ENCODE measurements at places on chromosomes 6 and 20.

DNA sequence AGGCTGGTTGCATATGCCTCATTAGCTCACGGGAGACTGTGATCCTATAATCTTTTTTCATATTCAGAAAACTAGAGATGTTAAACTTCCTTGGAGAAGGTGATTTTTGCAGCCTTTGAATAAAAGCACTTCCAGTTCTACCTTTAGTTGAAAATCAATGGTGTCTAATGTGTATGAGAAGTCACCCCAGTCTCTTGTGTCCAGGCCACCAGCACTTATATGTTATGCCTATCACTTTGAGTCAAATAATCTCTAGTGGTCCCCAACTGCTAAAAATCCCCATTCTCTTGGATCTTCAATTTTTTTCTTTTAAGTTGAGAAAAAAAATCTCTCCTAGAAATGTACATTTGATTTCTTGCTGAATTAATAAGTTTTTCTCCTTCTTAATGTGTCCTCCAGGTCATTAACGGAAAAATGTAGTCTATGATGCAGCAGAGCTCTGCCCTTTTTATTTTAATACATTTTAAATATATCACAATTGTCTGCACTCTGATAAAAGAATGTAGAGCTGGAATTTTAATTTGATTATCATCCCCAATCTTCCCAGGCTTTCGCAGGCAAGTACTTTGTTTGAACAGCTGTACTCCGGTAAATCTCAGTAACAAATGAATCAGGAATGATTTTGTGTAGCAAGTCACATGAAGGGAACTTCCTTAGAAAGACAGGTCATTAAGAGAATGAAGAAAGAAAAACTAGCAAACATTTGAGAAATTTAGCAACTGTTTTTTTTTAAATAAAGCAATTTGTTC lies 147.0 kb downstream of the SOX4 start:
- no peak for DNase-seq

GRCh38 chr6:139124887-139125672 lies 9.8 kb upstream of the HECA start:
- DNase-seq: peak; percentile 75

GRCh38 chr6:149153693-149154092 lies 163.8 kb upstream of the TAB2 start:
- no peak for DNase-seq

DNA sequence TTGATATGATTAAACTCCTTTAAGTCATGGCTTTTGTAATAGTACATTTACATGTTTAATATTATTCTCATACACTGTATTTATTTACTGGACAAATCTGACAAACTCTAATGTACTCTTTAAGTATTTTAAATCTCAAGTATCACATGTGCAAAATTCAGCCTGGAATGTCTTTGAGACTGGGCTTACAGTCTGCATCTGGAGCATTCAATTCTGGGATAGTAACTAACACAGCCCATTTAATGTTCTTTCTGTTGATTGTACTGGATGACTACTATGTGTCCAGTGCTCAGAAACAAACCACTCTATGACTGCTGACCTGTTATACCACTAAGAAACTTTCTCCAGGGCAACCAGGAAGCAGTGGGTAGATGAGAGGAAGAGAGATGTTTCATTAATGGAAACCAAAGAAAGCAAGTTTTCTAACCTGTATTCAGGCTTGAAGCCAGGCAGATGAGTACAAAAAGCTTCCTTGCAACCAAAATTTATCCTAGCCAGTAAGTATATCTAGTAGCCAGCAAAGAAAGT lies 26.8 kb downstream of the FBXL4 start:
- no peak for DNase-seq

GRCh38 chr6:30071081-30071818 lies 4.3 kb downstream of the PPP1R11 start:
- DNase-seq: no peak

DNA sequence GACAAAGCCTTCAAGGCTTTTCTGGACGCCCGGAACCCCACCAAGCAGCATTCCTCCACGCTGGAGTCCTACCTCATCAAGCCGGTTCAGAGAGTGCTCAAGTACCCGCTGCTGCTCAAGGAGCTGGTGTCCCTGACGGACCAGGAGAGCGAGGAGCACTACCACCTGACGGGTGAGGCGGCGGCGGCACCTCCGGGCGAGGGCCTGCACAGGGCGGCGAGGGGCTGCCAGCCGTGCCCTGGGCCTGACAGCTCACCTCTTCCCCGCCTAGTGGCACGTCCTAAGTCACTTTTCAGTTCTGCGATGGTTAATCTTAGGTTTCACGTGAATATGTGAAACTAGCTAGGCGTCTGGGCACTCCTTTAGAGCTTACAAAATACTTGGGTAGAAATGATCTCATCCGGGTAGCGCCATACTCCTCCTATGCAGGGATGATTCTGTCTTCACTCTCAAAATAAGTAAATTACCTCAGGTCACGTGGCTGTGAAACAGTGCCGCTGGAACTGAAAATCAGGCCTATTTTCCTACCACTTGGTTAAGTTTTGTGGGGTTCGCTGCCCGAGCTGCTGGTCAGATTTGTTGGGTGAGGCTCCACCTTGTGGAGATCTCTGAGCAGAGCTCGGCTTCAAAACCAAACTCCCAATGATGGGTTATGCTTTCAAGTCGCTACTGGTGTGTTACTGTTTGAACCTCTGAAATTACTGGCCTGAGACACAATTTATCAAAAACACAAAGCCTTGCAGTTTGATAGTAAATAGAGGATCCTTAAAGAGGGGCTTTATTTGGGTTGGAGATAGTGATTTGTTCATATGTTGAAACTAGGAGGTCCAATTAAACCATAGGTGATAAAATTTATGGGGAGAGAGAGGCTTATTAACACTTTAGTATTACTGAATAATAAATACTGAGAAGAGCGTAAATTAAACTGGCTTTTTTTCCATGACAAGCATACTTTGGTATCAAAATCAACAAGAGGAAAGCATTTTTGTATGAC lies 15.5 kb upstream of the CLDN20 start:
- peak; percentile 29 for DNase-seq

- peak; percentile 27 for DNase-seq
Measured at GRCh38 chr6:10809098-10809497, 29.2 kb downstream of the MAK start.

DNA sequence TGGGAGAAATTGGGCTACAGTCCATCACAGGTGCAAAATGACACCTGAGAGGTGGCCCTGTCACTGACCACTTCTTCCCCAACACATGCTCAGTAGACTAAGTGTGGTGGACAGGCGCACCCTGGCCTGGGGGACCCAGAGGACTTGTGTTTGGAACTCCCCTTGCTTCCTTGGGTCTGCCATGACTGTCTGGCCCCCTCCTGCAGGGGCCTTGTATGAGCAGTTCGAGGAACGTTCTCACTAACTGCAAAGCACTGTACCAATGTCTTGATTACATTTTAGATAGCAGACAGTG lies 4.0 kb upstream of the PCK1 start:
- DNase-seq: no peak

DNA sequence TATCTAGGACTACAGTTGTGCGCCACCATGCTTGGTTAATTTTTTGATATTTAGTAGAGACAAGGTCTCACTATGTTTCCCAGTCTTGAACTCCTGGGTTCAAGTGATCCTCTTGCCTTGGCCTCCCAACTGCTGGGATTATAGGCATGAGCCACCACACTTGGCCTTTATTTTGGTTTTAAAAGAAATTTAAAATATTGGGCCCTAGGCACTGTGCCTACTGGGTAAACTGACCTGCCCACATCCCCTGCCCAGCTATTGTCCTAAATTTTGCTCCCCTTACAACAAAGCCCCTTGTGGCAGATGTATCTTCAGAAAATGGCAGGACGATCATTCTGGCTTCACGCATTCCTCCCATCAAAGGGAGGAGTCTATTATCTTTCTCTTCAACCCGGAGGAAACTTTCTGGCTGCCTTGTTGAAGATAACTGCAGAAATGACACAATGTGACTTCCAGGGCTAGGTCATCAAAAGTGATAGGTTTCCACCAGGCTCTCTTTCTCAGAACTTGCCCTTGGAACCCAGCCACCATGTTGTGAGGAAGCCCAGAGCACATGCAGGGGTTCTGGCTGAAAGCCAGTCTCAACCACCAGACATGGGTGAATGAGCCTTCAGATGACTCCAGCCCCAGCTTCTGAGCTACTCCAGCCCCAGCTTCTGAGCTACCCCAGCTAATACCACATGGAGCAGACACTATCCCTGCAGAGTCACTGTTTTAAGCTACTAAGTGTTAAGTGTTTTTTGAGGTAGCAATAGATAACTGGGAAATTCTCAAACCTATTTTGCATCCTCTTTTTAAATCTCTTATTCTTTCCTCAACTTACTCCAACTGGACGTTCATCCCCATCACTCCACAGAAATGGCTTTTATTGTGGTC lies 4.6 kb upstream of the GUCA1B start:
- DNase-seq: no peak

DNA sequence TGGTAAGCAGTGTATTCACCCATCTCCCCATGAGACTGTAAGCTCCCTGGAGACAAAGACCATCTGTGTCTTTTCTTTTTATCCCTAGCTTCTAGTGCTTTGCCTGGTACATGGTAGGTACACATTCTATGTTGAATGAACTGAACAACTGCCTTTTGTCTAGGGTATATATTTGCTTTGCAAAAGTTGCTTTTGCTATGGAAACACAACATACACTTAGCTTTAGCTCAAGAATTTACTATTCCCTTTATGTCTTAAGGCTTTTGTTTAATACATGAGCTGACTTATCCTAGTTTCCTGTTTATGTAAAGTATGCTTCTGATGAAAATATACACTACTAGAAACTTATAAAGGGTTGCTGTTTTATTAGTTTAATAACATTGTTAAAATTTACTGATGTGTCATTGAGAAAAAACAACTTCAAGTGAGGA lies 198.2 kb downstream of the PRL start:
- DNase-seq: no peak

GRCh38 chr6:56936466-56936865 lies 18.4 kb upstream of the BEND6 start:
- no peak for DNase-seq

- no peak for DNase-seq
Measured at GRCh38 chr6:8000188-8000596, 64.0 kb downstream of the BLOC1S5 start.

DNA sequence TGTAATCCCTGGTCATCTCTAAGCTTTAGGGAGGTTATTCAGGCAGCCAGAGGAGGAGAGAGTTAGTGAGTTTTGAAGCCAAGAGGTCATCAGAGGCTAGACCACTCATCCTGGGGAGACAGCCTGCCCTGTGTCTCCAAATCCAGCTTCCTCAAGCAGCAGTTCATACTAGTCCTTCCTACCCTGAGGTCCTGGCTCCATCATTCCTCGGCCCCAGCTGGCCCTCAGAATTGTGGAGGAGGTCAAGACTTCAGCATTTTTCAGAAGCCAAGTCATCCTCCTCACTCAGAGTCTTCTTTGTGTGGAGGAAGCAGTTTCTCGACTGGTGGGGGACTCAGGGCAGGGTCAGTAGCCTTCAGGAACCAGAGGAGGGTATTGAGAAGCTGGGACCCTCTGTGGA lies 12.4 kb upstream of the KIAA1755 start:
- DNase-seq: no peak
